Stimulated activated CD8-positive, alpha-beta memory T cell treated with anti-CD3 and anti-CD28 coated beads, Interleukin-4, amount 100 ng/mL, for 24 hours (primary cell): ENCODE measurements at places on chromosomes 3 and 15.

GRCh38 chr15:74799856-74800558, 12.6 kb upstream of the LMAN1L start:
- peak; percentile 77 for DNase-seq

- DNase-seq: no peak
Observed at GRCh38 chr15:95669146-95669922, 661.2 kb upstream of the NR2F2 start.

- DNase-seq: peak; percentile 88
Observed at GRCh38 chr3:138329127-138329983, at the start of gene NME9. Gene NME9 (minus strand): TSS chr3:138329851. CDS start chr3:138329335, 516 bp downstream.

DNA sequence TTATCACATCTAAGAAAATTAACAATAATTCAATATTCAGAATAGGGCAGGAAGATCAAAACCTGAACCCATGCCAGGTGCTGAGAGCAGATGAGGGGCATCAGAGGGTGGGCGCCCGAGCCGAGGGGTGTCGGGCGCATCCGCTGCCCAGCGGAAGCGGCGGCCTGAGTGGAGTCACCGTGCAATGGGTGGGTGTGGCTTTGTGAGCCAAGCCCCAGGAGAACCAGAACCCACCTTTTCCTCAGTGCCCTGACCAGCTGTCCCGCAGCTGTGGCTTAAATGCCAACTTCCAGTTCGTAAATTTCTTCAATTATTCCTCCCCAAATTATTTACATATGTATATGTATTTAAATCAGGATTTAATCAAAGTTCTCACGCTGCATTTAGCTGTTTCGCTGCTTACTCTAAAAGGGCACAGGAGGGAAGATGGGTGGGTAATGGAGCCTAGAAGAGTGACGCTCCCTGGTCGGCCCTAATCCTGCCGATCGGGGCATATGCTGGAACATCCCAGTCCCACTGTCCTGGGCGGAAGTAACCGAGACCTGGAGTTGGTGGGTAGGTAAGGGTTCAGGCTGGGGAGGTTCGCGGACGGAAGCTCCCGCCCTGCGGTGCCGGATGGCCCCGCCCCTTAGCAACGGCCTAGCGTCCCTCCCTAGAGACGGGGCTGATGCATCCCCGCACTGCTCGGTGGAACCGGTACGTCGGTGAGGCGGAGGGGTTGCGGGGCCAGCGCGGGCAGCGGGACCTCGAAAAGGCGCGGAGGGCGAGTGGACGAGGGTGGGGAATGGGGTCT, 1.3 kb downstream of the DNAH1 start:
- DNase-seq: peak; percentile 59

GRCh38 chr15:36932070-36932469, 168.3 kb downstream of the MEIS2 start:
- DNase-seq: no peak

- peak; percentile 14 for DNase-seq
Observed at GRCh38 chr15:25905140-25905539, 42.0 kb upstream of the ATP10A start.

DNA sequence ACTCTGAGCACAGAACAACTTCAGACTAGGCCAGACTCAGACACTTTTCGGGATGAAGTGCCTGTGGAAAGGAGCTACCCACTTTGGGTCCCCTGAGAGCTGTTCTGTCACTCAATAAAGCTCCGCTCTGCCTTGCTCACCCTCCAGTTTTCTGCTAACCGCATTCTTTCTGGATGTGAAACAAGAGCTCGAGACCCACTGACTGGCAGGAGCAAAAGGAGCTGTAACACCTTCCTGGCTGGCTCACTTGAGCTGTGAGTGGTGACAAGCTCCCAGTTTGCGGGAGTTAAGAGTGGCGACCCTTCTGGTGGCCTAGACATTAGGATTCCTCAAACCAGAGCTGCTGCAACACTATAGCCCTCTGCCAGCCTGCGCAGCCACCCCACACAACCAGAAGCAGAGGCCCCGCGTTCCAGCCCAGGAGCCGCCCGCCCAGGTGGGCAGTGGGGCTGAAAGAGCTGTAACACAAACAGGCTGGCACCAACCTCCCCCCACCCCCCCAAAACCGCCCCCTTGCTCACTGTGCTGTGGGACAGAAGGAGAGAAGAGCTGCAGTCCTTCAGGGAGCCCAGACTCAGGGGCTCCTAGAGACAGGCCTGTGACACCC, 1178.1 kb upstream of the GBE1 start:
- DNase-seq: no peak

DNA sequence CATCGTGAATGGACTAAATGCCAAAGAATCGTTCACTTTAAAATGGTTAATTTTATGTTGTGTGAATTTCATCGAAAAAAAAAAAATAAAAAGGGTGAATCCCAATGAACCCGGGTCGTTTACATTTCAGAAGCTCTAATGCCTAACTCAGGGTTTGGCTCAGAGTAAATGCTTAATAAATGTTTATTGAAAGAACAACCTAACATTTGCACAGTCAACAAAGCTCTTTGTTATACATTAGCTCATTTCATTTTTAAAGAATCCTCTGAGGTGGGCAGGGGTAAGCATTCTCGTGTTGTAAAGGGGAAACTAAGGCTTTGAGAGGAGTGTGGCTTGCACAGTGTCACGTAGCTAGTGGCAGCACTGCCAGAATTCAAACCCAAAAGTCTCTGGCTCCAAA, 109.5 kb downstream of the RPLP1 start:
- DNase-seq: no peak
